ENCODE measurements at places on chromosomes 16 and 17. TPM values are rescaled to one million over a fixed set of nuclear protein-coding genes. Genes with fewer than 3 reads are reported as not detected.

Gene AATK
- total RNA-seq, result 0.56 TPM

Gene CRHR1
- total RNA-seq, result 0.40 TPM

Gene UMOD
- not detected for total RNA-seq

Gene KRT40
- total RNA-seq, result not detected

Gene PRCD
- 0.64 TPM for total RNA-seq

Gene KRTAP16-1
- total RNA-seq, result not detected

Gene RAB11FIP4
- total RNA-seq, result 10.3 TPM
